ENCODE measurements at places on chromosomes 5 and 9.

DNA sequence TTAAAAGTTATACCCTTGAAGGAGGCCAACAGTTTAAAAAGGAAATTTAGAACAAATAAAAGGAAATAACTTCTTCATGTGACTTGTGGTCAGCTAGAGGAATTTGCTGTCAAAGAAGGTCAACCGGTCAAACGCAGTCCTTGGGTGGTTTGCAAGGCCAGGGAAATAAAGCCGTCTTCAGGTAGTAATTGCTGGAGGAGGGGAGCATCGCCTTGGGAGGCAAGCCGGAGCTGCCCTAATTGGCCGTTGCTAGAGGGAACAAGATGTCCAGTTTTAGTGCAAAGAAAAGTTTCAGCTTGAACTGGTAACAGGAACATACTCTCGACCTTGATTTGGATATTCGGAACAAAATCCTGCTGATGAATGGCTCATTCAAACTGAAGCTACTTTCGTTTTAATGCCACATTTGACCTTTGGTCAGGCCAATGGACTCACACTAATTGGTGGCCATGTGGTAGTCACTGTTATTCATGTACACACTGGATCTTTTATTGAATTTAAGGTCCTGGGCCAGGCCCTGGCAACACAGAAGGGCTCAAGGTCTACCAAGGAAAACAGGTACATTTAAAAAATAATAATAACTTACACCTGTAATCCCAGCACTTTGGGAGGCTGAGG, 47.0 kb upstream of the MYO10 start:
- peak; percentile 92 for DNase-seq

- DNase-seq: no peak
Measured at GRCh38 chr5:106634375-106634774, 1036.4 kb downstream of the EFNA5 start.

DNA sequence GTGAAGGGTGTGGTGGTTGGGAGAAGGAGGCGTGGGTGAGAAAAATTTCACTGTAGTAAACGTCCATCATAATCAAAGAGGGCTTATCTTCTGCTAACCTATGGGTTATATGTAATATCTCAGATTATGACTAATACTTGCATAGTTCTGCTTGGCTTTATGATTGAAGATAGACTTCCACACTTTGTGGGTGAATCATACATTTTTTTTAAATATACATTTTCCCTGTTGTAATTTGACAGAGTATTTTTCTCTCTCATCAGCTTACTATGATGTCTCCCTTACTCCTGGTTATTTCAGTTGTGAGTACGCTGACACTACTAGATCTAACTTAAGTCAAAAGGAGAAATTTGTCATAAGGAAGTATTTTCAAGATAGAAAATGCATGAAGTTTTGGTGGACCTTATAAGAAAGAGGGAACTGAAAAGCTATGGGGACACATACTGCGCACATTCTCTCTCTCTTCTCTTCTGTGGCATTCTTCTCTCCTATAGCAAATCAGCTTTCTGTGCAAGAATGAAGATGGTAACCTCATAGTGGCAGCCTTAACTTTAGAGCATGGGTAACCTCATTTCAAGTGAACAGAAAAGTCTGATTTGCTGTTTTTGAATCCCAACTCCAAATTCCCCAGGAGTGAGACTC, 4.9 kb upstream of the JAK2 start:
- no peak for DNase-seq

DNA sequence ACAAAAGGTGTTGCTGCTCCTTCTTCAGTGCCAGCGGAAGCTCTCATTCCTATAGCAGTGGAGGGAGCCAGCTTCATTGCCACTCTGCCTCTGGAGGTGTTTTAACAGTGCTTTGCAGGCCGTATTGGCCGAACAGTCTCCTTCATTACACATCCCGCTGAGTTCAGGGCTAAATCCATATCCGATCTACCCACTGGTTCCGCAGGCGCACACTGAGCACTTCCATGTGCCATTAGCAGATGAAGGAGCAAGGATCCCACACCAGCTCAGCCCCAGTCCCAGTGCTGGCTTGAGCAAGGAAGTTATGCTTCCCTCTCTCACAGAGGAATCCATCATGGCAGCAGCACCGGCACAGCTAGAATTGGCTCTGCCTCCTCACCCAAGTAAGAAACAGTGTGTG, 121.2 kb upstream of the IRX2 start:
- no peak for DNase-seq

DNA sequence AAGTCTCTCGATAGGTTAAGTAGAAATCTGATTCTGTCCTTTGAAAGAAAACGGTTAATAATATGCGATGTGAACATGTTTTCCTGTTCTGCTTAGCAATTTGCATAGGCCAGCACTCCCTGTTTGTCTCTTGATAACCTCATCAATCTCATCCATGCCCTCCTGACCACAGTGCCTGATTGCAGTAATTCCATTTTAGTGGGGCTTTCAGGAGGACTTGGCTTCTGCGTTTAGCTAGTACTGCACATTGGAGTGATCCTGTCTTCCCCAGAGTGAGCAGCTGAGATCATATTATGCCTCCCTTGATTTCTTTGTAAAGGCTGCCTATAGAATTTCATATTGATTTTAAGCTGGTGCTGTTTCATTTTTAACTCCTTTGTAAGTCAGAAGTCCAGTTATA, 335.9 kb upstream of the ISL1 start:
- no peak for DNase-seq

- DNase-seq: no peak
Measured at GRCh38 chr9:15238646-15239045, 68.4 kb downstream of the TTC39B start.
